NCI-H1436 (cell line): ENCODE measurements at places on chromosomes 5 and 9.

GRCh38 chr9:95980262-95981125 is 105.0 kb downstream of the ERCC6L2 start:
- DNase-seq: no peak

GRCh38 chr9:336039-336438 is 121.4 kb downstream of the DOCK8 start:
- no peak for DNase-seq

GRCh38 chr5:109319351-109319750 is 90.4 kb downstream of the PJA2 start:
- no peak for DNase-seq

DNA sequence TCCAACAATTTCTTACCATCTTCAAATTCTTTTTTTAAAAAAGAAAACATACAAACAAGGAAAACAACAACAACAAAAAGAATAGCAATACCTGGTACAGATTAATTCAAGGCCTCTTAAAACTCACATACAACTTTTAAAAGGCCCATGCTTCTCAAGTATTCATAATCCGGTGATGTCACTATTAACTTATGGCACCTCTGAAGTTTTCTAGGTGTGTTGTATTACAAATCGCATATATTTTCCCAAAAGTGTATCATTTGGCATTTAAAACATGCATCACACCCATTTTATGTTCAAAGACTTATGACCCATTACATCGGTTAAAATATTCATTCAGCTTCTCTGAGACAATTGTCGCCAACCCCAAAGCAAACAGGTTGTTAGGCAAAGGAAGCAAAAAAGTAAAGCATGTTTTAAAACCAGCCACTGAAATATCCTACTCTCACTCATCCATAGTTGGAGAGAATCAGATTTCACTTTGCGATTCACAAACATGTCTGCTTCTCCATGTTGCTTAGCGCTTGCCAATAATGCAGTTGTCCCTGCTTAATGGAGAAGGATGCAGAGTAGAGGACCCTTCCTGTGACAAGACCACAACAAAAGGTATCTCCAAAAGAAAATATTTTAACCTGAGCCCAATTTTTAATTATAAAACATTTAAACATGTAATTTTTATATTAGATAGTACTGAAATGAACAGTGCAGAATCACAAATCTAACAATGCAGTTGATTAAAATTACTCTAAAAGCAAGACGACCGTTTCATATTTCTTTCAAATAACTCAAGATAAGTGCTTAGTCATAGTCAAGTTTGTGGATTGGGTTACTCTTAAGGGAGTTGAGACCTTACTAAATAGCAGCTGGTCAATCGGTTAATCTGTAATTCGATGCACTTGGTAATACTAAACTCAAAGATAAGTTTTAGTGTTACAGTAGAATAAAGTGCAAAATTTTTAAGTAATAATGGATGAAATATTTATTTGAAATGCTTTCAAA is 1.6 kb downstream of the SKP1 start:
- no peak for DNase-seq

DNA sequence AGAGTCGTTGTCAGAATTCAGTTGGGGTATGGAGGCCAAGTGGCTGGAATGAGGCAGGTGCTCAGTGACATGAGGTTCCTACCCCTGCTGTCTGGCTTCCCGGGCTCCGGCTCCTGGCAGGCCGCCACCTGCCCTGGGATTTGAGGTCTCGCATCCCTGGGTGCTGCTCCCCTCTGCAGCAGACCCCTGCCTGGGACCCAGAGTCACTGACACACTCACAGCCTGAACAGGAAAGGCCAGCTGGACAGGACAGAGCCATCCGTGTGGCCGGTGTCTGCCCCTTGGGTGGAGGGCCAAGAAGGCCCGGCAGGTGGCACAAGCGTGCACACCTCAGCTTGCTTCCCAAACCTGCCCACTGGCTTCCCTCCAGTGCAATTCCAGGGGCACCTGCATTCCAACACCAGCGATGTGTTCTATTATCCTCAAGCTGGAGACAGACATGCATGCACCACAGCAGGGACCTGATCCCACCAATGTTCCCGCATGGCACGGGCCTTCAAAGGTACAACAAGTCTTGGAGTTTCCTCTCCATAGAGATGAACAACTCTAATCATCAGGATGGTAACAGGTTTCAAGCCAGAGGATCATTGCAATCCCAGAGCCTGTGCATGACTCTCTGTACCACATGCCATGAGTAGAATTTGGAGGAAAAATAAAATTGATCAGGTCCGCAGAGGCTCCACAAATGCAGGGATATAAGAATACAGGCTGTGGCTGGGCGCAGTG is 45.6 kb upstream of the RNF130 start:
- no peak for DNase-seq

- no peak for DNase-seq
These were observed 6.5 kb downstream of the TNPO1 start for GRCh38 chr5:72822944-72823343.

DNA sequence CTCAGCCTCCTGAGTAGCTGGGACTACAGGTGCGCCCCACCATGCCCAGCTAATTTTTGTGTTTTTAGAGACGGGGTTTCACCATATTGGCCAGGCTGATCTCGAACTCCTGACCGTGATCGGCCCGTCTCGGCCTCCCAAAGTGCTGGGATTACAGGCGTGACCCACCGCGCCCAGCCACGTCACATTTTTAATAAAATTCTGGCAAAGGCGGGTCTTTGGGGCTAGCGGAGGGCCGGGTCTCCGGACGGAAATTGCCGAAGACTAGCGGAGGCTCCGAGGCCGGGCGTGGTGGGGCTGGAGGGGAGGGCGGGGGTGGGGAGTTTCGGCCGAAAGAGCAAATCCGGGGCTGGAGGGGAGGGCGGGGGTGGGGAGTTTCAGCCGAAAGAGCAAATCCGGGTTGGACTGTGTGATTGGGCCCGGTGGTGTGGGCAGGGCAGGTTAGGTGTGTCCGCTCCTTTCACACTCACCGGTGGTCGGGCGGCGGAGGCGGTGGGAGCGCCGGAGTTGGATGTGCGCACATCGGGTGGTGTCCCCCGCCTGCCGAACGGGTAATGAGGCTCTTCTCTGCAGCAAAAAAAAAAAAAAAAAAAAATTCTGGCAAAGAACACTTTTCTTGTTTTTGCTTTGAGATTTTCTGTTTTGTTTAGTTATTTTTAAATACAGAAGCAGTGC is 27.1 kb downstream of the RUFY1 start:
- DNase-seq: no peak

- DNase-seq: no peak
These were observed 175.8 kb upstream of the FBXL17 start for GRCh38 chr5:108557686-108558085.

DNA sequence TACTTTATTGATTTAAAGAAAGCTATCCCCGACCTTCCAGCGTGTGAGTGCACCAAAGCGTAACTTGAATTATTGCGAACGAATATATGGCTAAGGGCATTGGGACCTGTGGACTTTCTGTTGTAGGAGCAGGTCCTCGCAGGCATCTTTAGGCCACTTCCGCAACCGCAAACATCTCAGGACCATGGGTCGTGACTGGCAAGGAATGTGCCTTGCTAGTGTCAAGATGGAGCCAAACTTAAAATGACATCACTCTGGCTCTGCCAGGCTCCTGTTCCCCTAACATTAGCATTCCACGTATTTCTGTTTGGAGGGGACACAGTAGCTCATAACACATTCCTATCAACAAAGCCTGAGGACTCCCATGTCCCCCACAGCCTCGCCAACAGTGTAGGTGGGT is 44.1 kb upstream of the OLFM1 start:
- DNase-seq: no peak

DNA sequence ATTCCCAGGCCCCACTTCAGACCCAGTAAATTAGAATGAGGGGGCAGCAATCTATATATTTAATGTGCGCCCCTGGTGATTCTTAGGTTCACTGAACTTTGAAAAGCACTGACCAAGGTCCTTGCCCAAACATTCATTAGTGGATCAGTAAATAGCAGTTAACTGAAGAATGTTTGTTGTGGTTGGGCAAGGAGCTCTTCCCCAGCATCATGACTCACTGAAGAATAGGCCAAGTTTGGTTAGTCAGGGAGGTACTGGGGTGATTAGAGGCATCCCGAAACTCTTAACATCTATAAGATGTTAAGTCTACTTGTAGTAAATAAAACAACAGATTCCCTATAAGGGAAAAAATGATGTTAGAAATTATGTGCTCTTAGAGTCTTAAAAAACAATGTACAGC is 833 bp upstream of the MROH2B start:
- DNase-seq: no peak

GRCh38 chr9:104774132-104774531 is 10.2 kb downstream of the NIPSNAP3B start:
- DNase-seq: no peak

DNA sequence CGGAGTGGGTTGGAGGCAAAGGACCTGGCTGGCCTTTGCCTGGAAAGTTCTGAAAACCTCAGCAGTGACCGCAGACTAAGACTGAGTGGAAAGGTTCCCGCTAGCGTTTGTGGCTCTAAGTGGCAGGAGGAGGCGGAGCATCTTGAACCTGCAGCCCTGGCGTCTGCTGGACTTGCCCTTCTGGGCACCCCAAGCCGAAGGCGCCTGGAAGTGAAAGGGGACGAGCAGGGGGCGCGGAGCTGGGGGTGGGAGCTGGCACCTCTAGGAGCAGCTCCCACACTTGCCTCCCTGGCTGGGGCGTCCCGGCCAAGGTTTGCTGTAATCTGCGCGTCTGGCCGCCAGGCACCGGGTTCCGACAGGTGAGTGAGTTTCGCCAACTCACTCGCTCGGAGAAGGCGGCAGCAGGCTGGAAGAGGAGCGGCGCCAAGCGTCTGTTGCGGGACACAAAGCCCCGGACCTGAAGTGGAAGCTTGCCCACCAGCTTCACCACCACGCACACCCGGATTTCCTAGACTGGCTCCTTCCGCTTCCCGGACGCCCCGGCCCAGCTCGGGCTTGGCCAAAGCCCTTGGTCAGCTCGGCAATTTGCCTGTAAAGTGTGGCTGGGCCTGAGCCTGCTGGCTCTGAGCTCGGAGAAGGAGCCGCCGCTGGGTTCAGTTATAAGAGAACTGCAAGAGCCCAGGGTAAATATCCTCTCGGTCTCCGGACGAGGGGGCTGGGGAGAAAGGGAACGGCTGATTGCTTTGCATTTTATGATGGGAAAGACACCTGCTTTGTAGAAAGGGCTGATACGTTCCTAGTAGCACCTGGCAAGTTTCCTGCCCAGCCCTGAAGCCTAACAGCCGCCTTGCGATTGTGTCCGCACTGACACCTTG is at the start of gene GNA14:
Gene GNA14, minus strand, starts transcription at position 89 of the 875 bp plus-strand sequence. CDS start 529 bp downstream, outside the sequence.
- no peak for DNase-seq

- no peak for DNase-seq
These were observed 9.5 kb upstream of the QSOX2 start for GRCh38 chr9:136255166-136255538.

- DNase-seq: no peak
These were observed 47.6 kb downstream of the THBS4 start for GRCh38 chr5:80082731-80083100.

- no peak for DNase-seq
These were observed 171.8 kb upstream of the TNC start for GRCh38 chr9:115289757-115290208.

DNA sequence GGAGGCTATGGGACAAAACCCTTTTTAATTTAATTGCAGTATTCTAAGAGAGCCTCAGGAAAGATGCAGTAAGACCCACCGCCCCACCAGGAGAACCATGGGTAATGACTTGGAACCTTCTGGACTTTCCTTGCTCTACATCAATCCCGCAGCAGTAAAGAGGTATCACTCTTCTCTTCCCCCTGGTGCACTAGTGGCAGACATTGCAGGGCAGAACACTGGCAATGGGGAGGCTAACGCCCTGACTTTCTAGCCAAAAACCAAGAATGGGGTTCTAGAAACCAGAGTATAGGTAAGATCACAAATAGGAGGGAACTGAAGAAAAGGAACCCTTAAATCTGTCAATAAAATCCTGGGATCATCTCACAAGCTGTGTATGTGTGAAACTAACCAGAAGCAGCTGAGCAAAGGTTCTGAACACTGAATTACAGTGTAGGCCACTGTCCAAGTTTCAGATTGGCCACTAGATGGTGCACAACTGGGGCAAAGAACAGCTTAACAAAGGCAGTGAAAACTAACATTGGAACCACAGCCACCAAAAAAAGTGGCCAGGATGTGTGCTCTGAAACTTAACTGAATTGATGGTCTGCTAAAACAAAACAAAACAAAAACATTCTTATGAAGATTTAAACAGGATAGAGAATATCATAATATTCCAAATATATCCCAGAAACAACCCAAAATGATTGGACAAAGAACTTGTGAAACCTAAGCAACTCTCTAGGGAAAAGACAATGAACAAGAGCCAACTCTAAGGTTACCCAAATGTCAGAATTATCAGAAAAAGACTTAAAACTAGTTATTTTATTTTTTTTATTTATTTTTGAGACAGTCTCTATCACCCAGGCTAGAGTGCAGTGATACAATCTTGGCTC is 6.6 kb upstream of the FAM151B start:
- no peak for DNase-seq

DNA sequence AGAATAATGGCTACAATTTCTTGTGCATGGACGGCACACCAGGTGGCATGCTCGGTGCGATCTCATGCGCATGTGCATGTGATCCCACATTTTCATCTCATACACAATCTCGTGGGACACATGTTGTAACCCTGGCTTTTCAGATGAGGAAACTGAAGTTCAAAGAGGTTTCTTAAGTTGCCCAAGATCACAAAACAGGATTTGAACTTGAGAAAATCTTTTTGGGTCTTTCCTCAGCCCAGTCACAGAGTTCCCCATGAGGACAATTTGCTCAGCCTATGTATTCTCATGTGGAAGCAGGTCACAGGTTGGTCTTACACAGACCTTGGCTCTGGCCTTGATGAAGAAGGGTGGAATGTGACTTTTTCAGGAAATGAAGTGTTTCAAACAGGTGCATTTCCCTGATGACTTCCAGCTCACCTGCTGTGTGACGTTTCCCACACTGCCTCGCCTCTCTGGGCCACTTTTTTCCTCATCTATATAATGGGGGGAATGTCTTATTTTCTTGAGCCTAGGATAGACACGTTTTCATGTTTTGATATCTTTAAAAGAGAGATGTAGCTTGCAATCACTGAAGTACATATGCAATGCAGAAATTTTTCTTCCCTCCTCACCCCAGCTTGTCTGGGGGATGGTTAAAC is 7.1 kb upstream of the ORM1 start:
- DNase-seq: no peak

DNA sequence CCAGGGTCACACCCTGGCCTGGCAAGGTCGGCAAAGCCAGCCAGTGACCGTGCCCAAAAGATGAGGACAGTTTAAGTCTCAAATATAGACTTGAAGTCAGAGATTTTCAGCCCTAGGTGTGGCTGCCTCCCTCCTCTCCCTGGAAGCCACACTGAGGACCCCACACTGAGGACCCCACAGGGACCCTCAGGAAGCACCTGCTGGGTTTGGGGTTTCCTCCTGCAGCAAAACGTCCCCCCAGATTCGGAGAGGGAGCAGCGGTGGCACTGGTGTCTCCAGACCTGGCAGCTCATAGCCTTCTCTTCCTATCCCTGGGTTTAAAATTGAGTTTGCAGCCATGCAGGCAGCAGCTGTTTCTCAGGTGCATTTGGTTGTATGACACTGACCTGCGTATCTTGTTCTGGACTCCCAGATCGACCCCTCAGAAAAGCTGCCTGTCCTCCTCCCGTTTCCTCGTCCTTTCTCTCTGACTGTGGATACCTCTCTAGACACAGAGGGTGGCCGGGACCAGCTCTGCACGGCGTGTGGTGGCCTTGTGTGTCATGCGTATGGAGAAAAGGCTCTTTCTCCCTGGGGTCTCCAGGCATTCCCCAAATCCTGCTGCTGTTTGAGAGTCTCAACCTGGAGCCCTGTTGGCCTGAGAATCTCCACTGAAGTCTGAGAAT is 36.6 kb downstream of the MRPL36 start:
- DNase-seq: no peak
